Psoas muscle (tissue), 8 donors: ENCODE measurements at places on chromosomes 7 and 10. TPM values are rescaled to one million over a fixed set of nuclear protein-coding genes. Genes with fewer than 3 reads are reported as not detected.

- H3K27ac ChIP-seq, result no peak overlapping the region
- H3K4me1 ChIP-seq, result no peaks in the 10 kb centered on the region
- H3K4me3 ChIP-seq, result no peak overlapping the region
Measured at GRCh38 chr7:4531236-4531635, 150.9 kb upstream of the FOXK1 start.

GRCh38 chr7:152313831-152314604, 121.8 kb downstream of the KMT2C start:
- peak overlapping the region; percentile 50 for H3K27ac ChIP-seq
- peak overlapping the region; percentile 12 for H3K4me3 ChIP-seq
- H3K27me3 ChIP-seq, result no peaks in the 10 kb centered on the region
- peaks cover 41% of the 10 kb centered on the region for H3K4me1 ChIP-seq
- H3K36me3 ChIP-seq, result peaks cover 24% of the 10 kb centered on the region

GRCh38 chr10:97222326-97222961, 36.7 kb upstream of the SLIT1 start:
- H3K27me3 ChIP-seq, result no peaks in the 10 kb centered on the region
- H3K36me3 ChIP-seq, result peaks cover 21% of the 10 kb centered on the region
- DNase-seq, result no peak
- H3K4me3 ChIP-seq, result no peak overlapping the region

DNA sequence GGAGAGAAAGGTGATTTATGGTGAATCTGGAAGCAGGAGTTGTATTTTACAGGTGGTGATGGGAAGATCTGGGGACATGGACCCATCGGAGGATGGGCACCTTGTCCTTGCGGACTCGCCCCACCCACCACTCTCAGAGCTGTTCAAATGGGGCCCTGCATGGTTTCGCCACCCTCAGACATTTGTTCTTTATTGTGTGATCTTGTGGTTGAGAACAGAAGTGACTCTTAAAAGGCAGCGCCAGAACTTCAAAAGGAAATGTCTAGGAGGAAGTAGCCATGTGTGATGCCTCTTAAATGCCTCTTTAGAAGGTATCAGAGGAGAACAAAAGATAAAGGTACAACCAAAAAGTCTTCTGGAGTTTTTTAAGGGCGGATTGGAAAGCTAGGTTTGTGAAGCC, 205.7 kb downstream of the KIAA1217 start:
- no peaks in the 10 kb centered on the region for H3K27me3 ChIP-seq
- H3K27ac ChIP-seq, result peak overlapping the region; percentile 82

- no peaks in the 10 kb centered on the region for H3K36me3 ChIP-seq
- peak overlapping the region; percentile 3 for H3K27ac ChIP-seq
- no peak overlapping the region for H3K4me3 ChIP-seq
- no peaks in the 10 kb centered on the region for H3K27me3 ChIP-seq
- peaks cover 16% of the 10 kb centered on the region for H3K4me1 ChIP-seq
- no peak for DNase-seq
Measured at GRCh38 chr7:77338260-77338659, 77.9 kb downstream of the GSAP start.

GRCh38 chr7:102008535-102009262, 191.3 kb downstream of the CUX1 start:
- no peaks in the 10 kb centered on the region for H3K27me3 ChIP-seq
- H3K27ac ChIP-seq, result no peak overlapping the region
- no peaks in the 10 kb centered on the region for H3K36me3 ChIP-seq
- no peaks in the 10 kb centered on the region for H3K4me1 ChIP-seq
- H3K4me3 ChIP-seq, result no peak overlapping the region
- DNase-seq, result no peak

- no peaks in the 10 kb centered on the region for H3K4me1 ChIP-seq
- no peaks in the 10 kb centered on the region for H3K36me3 ChIP-seq
- H3K4me3 ChIP-seq, result no peak overlapping the region
- H3K27ac ChIP-seq, result no peak overlapping the region
- no peak for DNase-seq
- peaks cover 23% of the 10 kb centered on the region for H3K27me3 ChIP-seq
Measured at GRCh38 chr7:73642834-73643233, 18.5 kb upstream of the MLXIPL start.

- H3K27me3 ChIP-seq, result no peaks in the 10 kb centered on the region
- H3K27ac ChIP-seq, result no peak overlapping the region
- no peaks in the 10 kb centered on the region for H3K36me3 ChIP-seq
- H3K4me1 ChIP-seq, result no peaks in the 10 kb centered on the region
Measured at GRCh38 chr10:88346144-88346977, 236.8 kb downstream of the RNLS start.

DNA sequence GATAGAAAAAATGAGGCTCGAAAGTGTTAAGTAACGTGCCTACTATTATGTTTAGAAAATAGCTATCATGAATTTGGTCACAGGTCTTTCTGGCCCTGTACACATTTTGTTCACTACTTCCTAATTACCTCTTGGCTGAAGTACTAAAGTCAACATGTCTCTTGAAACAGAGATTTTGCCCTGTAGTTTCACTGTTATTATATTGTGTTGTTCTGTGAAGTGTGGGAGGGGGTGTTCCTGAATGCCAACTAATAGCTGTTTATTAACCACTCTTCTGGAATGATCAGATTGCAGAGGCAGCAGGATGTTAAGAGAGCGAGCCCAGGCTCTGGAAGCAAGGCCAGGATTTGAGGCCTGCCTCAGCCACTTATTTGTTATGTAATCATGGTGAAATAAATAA, 72.1 kb downstream of the RNF133 start:
- DNase-seq, result no peak
- H3K27me3 ChIP-seq, result no peaks in the 10 kb centered on the region
- no peak overlapping the region for H3K4me3 ChIP-seq
- H3K36me3 ChIP-seq, result no peaks in the 10 kb centered on the region
- H3K27ac ChIP-seq, result no peak overlapping the region

GRCh38 chr7:98194672-98195457, 16.4 kb upstream of the BHLHA15 start:
- no peaks in the 10 kb centered on the region for H3K36me3 ChIP-seq
- H3K27ac ChIP-seq, result no peak overlapping the region

DNA sequence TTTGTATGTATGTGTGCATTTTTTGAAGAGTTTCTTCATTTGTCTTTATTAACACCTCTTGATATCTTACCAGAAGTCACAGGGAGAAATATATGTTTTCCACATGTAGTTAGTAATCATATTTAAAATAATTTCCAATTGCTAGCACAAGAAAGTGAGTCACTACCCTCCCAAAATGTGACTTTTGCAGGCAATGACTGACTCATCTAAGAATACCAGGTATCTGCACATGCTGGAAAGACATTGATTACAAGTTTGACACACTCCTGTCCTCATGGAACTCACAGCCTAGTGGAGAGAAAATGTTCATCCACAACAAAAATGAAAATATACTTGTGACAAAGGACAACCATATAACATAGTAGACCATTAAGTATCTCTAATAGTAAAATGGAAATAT, 82.9 kb downstream of the SEMA3D start:
- H3K36me3 ChIP-seq, result no peaks in the 10 kb centered on the region
- no peak overlapping the region for H3K4me3 ChIP-seq
- H3K27ac ChIP-seq, result no peak overlapping the region
- no peaks in the 10 kb centered on the region for H3K4me1 ChIP-seq

DNA sequence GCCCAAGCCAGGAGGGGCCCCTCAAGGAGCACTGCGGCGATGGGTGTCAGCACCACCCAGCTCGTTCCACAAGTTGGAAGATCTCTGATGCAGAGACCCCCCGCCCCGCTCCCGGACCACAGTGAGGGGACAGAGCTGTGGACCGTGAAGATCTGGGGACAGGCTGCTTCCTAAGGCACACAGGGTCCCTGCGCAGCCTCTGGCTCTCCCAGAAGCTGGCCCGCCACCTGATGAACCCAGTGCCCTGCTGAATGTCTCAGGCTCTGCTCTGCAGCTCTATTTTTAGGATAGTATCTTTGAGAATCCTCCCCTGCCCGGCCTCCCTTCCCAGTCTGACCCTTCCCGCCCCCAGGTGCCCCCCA, 29.7 kb downstream of the GBX1 start:
- peak; percentile 24 for DNase-seq
- H3K27me3 ChIP-seq, result no peaks in the 10 kb centered on the region
- H3K4me3 ChIP-seq, result no peak overlapping the region
- H3K36me3 ChIP-seq, result no peaks in the 10 kb centered on the region
- H3K27ac ChIP-seq, result no peak overlapping the region

DNA sequence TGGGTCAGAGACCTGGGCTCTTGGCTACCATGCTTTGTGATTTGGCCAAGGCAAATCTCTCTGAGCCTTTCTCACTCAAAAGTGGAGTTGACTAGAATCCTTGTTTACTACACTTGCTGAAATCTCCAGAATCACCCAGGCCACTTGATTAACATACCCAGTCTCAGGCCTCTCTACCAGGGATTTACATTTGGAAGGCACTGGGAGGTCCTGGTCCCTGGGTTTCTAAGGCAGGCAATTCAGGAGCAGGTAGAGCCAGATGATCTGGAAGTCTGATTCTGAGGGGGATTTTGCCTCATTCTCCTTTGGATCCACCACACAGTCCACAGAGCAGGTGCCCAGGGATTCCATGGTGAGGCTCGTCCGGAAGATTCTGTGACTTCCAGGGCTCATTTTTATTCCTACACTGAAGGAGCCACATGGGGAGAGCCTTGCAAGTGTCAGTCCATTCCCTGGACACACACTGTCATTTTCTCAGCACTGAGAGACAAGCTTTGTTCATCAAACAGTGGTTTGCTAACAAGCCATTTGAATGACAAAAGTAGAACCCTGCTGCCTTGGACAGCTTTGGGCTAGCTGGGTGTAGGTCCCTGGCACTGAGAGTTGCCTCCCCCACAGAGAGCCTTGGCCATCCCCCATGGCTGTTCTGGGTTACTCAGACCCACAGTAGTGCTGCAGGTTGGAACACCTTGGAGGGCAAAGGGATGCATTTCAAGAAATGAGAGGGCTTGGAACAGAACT, 74.2 kb downstream of the NOC3L start:
- no peak overlapping the region for H3K27ac ChIP-seq
- H3K4me1 ChIP-seq, result no peaks in the 10 kb centered on the region
- DNase-seq, result no peak
- H3K4me3 ChIP-seq, result no peak overlapping the region
- peaks cover 12% of the 10 kb centered on the region for H3K36me3 ChIP-seq

- no peak overlapping the region for H3K27ac ChIP-seq
- no peaks in the 10 kb centered on the region for H3K4me1 ChIP-seq
- no peaks in the 10 kb centered on the region for H3K36me3 ChIP-seq
- no peak for DNase-seq
- H3K27me3 ChIP-seq, result no peaks in the 10 kb centered on the region
Measured at GRCh38 chr7:30901856-30902255, 9.8 kb upstream of the AQP1 start.

DNA sequence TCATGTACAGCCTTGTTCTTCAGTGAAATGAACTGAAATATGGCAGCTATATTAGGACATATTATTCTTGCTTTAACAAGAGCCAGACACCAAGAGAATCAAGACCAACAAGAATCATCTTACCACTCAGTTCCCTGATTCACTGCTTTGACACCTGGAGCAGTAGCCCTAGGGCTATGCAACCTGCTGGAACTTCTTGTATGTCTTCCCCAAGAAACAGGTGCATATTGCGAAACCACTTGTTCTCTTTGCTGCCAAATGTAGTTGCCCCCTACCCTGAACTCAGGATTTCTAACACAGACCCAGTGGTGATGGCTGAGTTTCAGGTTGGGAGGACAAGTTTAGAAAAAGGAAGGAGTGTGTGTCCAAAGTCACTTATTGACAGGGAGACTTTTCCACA, 46.1 kb downstream of the WIPF3 start:
- H3K27ac ChIP-seq, result peak overlapping the region; percentile 89
- H3K27me3 ChIP-seq, result no peaks in the 10 kb centered on the region
- DNase-seq, result no peak
- no peaks in the 10 kb centered on the region for H3K36me3 ChIP-seq
- H3K4me3 ChIP-seq, result no peak overlapping the region

- no peak for DNase-seq
- H3K27me3 ChIP-seq, result no peaks in the 10 kb centered on the region
- no peak overlapping the region for H3K4me3 ChIP-seq
- H3K4me1 ChIP-seq, result no peaks in the 10 kb centered on the region
- no peak overlapping the region for H3K27ac ChIP-seq
Measured at GRCh38 chr7:13800694-13801448, 188.6 kb downstream of the ETV1 start.

DNA sequence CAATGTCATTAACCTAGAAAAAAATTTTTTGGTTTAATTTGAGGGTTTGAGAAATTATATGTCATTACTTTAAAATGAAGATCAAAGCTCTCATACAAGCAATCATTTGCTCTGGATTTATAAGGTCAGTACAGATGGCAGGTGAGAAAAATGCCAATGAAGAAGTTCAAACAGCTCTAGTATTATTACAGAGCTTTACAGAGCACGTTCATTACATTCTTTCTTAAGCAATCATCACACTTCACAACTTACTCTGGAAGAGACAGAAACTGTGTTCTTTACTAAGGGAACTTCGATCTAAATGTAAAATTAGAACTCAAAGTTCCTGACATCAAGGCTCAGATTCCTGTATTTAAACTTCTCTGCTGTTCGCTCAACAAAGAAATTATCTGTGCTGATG, 153.4 kb downstream of the ATE1 start:
- no peaks in the 10 kb centered on the region for H3K27me3 ChIP-seq
- peaks cover 4% of the 10 kb centered on the region for H3K36me3 ChIP-seq
- H3K4me1 ChIP-seq, result no peaks in the 10 kb centered on the region
- no peak for DNase-seq

GRCh38 chr7:7548407-7548806, 12.7 kb upstream of the COL28A1 start:
- H3K27me3 ChIP-seq, result no peaks in the 10 kb centered on the region
- peaks cover 4% of the 10 kb centered on the region for H3K4me1 ChIP-seq
- H3K36me3 ChIP-seq, result peaks cover 4% of the 10 kb centered on the region
- DNase-seq, result no peak

DNA sequence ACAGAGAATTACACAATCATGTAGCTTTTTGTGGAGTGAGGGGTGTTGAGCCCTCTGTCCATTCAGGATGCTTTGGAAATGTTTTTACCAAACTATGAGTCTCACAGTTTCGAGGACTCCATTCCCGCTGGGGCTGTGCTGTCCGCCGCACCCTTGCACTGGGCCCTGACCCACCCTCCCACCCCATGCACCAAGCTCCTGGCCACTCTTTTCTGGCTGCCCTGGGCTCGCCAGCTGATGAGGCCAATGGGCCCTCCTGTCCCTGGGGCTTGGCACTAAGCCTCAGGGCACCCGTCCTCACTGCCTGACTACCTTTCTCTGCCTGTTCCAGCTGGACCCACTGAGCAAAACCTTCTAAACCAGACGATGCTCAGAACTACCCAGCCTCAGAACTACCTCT, 332.1 kb downstream of the PTPRN2 start:
- no peak overlapping the region for H3K27ac ChIP-seq

- peaks cover 6% of the 10 kb centered on the region for H3K4me1 ChIP-seq
- peaks cover 10% of the 10 kb centered on the region for H3K27me3 ChIP-seq
- H3K27ac ChIP-seq, result peak within 1 kb of the TSS; percentile 81
- DNase-seq, result peak; percentile 61
- H3K36me3 ChIP-seq, result no peaks in the 10 kb centered on the region
Measured at GRCh38 chr10:58512491-58513187, at the start of gene BICC1. TSS of gene BICC1 (plus strand) at chr10:58512872. CDS start at chr10:58513144, 272 bp downstream.

The JAZF1 gene
- polyA plus RNA-seq, result 5.2 TPM

The SHTN1 gene
- 0.17 TPM for polyA plus RNA-seq

The PRKRIP1 gene
- 20.4 TPM for polyA plus RNA-seq

The OPN1SW gene
- 0.10 TPM for polyA plus RNA-seq

The COL26A1 gene
- polyA plus RNA-seq, result 0.03 TPM

The GSAP gene
- 1.6 TPM for polyA plus RNA-seq

The ELAPOR2 gene
- 1.5 TPM for polyA plus RNA-seq

The PTN gene
- 0.74 TPM for polyA plus RNA-seq
